ENCODE measurements at places on chromosomes 7 and 10.
A peak's percentile ranks its signal among the peaks of the same experiment; 100 is the strongest.

DNA sequence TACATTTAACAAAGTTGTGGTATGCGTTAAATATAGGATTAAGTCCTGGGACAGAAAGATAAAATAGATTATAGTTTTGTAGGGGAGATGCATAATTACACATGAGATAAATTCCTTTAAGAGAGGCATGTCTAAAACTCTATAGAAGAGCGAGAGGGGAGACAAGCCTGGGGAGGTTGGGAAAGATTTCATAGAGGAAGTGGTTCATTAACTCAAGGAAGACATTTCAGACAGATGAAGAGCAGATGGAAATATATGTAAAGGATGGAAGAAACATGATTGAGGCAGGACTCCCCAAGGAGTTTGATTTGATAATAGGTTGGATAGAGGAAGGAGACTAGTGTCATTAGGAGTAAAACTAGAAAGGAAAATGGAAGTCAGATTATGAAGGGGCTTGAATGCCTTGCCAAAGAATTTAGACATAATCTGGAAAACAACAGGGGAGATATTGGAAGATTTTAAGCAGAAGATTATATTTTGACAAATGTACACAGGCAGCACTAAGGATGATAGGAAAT is 96.1 kb downstream of the PHTF2 start:
- no peak for DNase-seq

DNA sequence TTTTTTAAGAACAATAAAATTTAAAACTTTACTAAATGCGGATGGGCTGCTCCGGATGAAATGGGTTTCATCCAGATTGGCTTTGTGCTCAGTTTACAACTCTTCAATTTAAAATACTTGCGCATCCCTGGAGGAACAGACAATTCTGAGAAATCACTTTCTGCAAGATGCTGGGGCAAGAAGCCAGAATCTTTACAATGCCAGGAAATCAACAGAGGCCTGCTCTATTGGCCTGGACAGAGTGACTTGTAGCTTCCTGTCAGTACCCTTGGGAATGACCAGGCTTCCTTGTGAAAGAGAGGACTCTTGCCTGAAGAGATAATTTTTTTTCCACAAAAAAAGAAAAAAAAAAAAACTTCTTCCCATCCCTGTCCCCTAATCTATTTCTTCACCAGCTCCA is 3.9 kb upstream of the FAM13C start:
- DNase-seq: no peak

GRCh38 chr10:49001402-49001801 is 61.8 kb upstream of the LRRC18 start:
- DNase-seq: no peak

DNA sequence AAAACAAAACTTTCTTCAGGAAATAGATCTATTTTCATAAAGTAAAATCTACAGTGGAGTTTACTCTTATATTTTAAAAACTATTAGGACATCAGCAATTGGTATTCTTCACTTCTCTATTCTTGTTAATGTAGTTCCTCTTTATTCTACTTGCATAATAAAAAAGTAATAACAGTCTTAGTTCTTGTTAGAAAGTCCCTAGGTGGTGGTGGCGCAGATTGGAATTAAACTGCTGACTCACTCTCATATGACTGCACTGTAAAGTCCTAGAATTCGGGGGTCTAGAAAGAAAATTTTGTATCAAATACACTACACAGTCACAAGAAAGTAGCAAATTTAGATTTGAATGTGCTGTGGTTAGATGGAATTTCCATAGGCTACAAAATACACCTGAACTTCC is 44.6 kb upstream of the TES start:
- no peak for DNase-seq

- DNase-seq: peak; percentile 53
Observed at GRCh38 chr10:31927884-31928548, 615 bp downstream of the ARHGAP12 start.

- no peak for DNase-seq
Observed at GRCh38 chr10:77417806-77418640, 219.6 kb downstream of the KCNMA1 start.

DNA sequence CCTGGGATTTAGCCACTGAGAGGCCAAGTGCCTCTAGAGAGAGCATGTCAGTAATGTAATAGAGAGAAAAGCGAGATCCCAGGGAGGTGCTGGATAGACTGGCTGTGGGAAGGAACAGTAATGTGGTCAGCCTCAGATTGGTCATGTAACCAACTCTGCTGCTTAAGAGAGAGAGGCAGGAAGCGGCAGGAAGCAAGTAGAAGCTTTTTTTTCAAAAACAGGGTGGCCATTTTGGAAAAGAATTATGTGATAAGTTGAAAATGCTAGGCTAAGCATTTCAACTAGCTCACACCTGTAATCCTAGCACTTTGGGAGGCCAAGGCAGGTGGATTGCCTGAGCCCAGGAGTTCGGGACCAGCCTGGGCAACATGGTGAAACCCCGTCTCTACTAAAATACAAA is 3.7 kb upstream of the PCOLCE start:
- no peak for DNase-seq

- no peak for DNase-seq
Observed at GRCh38 chr7:91276909-91277308, 12.7 kb downstream of the FZD1 start.

GRCh38 chr10:131180740-131181415 is 130.6 kb downstream of the TCERG1L start:
- DNase-seq: no peak

GRCh38 chr7:30914596-30914995 is 2.9 kb downstream of the AQP1 start:
- no peak for DNase-seq

GRCh38 chr10:48770561-48771089 is 86.0 kb downstream of the WDFY4 start:
- DNase-seq: no peak

GRCh38 chr10:98047009-98047741 is 16.8 kb upstream of the CRTAC1 start:
- DNase-seq: no peak

DNA sequence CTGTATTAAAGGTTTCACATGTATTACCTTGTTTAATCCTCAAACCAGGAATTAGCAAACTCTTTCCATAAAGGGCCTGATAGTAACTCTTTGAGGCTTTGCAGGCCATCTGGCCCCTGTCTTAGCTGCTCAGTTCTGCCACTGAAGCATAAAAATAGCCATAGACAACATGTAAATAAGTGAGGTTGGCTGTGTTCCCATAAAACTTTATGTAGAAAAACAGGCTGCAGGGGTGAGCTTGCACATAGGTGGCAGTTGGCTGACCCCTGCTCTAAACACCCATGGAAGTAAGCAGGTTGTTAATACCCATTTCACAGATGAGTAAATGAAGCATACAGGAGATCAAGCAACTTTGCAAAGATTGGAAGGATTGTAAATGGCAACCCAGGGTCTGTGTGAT is 1279.2 kb upstream of the AUTS2 start:
- no peak for DNase-seq

DNA sequence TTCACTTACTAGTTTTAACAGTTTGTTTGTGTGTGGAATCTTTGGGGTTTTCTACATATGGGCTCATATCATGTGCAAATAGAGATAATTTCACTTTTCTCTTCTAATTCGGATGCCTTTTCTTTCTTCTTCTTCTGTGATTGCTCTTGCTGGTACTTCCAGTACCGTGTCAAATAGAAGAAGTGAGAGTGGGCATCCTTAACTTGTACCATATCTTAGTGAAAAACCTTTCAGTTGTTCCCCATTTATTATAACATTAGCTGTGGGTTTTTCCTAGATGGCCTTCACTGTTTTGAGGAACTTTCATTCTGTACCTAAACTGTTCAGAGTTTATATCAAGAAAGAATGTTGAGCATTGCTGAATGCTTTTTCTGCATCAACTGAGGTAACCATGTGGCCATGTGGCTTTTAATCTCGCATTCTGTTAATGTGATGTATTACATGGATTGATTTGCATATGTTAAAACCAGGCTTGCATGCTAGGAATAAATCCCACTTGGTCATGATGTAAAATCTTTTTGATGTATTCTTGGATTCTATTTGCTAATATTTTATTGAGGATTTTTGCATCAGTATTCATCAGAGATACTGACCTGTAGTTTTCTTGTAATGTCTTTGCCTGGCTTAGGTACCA is 78.7 kb downstream of the FAM107B start:
- no peak for DNase-seq

DNA sequence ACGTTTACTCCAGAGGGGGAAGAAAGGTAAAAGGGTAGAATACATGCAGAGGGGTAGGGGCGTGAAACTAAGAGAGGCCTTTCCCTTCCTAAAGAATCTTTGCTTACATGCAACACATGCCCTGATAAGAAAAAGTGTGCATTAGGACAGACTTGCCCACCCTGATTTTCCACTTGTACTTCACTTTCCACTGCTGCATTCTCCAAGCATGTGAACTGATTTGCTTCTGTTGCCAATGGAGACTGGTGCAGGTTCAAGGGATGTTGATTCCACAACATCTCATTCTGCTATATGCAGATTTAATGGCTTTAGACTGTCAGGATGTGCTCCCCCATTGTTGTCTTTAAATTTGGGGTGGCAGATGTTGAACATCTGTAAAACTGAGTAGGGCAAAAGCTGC is 237.5 kb upstream of the TCF7L2 start:
- no peak for DNase-seq

- no peak for DNase-seq
Observed at GRCh38 chr7:121440857-121441503, 44.9 kb upstream of the FAM3C start.

DNA sequence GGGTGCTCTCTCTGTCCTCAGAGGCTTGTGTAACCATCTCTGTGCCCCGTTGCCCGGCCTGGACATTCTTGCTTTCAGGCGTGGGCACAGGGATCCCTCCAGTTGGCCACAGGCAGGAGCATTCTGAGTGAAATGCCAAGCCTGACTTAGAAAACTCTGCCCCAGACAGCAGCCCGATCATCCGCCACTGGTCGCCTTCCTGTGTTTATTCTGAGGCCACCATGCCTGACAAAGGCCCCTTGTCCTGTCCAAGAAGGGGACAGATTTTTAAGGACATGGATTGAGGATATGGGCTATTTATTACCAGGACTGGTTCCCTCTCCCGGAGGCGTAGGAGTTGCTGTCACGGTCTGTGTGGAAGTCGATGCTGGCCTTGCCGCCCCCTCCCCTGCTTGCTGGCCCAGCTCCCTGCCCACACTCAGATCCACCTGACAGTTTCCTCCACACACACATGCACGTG is 54.3 kb downstream of the SPOCK2 start:
- DNase-seq: no peak

- no peak for DNase-seq
Observed at GRCh38 chr10:130041451-130042371, 68.9 kb downstream of the C10orf143 start.

DNA sequence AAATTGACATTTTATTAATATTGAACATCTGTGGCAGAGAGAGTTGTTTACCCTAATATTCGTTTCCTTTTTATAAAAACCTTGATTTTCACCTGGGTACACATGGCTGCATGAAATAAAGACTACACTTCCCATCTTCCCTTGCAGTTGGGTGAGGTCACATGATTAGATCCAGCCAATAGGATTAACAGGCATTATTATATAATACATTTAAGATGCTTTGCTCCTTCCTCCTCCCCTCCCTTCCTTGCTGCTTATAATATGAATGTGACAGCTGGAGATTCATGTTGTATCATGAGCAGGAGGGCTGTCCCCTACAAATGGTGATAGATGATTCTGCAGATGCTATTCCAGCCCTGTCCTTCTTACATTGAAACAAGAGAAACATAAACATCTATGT is 146.6 kb downstream of the SH2D4B start:
- DNase-seq: no peak
